ENCODE measurements at places on chromosomes 3 and 15.
A peak's percentile ranks its signal among the peaks of the same experiment; 100 is the strongest.

GRCh38 chr3:170154084-170154483 is 27.4 kb downstream of the PHC3 start:
- no peak for DNase-seq

- DNase-seq: peak; percentile 39
These were observed 372.3 kb upstream of the IL12A start for GRCh38 chr3:159616234-159616825.

DNA sequence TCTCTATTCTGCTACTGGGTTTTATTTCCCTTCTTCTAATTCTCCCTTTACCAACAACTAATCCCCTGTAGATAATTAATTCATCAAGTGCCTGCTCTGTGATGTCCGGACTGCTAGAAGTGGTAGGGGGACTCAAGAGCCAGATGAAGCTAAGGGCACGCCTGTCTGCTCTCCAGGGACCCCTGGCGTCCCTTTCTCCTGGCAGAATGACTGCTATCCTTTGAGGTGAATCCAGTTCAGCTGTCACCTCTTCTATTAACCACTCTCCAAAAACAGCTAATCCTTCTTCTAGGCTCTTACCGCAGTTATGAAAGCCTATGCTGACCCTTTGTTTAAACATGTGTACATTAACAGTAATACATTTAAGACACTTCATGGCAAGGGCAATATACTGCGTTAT is 1.4 kb upstream of the CHRNA7 start:
- DNase-seq: no peak

DNA sequence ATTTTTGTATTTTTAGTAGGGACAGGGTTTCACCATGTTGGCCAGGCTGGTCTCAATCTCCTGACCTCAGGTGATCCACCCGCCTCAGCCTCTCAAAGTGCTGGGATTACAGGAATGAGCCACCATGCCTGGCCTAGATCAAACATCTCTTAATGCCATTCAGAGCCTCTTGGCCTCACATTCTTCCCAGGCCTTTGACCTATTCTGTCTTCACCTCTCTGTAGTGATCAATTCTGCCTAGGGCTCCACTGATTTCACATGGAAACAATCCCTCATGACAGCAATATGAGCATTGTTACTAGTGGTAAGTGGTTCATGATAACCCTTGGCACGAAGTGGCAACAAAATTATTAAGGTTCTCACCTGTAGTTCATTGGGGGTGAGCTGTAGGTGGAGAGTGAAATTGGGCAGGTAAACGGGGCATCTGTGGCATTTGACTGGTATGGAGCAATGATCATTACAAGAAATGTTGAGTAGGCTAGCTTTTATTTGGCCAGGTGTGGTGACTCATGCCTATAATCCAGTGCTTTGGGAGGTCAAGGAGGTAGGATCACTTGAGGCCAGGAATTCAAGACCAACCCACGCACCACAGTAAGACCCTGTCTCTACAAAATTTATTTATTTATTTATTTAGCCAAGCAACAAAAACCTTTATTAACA is 4.8 kb upstream of the ARPIN start:
- DNase-seq: no peak

DNA sequence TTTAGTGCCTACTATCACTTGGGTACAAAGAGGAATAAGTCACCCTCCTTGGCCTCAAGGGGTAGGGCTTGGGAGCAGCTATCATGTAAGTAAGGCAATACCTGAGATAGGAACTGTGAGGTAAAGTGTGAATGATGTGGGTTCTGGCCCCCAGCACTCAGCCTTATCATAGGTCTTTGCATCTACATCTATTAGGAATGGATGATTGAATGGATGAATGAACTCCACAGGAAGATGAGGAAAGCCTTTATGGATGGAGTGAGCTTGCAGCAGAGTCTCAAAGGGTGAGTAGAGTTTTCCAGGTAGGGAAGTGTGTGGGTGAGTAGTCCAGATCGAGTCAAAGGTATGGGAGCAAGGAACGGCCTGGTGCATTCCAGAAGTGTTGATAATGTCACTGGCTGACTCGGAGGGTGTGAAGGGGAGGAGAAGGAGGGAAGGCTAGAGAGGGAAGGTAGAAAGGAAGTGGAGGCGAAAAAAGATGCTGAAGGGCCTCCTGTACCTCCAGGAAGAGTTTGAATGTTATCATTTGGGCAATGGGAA is 13.1 kb upstream of the ABHD2 start:
- peak; percentile 81 for DNase-seq

DNA sequence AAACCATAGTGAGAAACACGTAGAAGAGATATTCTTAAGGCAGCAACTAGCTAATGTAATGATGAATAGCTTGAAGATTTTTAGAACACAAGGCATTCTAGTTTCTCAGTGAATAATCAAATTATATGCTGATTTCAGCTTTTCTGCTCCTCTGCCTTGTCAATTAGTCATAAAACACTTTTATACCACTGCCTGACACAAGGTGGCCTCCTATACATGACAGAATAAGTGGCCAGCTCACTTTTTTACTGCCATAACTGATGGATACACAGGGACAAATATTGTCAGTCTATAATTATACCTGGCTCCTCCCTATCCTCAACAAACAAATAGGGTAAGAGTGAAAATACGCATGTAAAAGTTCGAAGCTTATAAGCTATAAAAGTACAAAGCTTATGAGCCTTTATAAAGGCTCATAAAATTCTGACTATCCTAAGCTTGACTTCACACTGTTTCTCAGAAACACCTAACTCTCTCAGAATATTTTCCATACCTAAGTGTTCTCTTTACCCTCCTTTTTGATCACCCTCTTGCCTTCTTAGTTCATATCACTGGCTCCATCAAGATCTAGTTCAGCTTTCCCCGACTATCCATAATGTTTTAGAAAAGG is 81.6 kb downstream of the HERC1 start:
- DNase-seq: peak; percentile 40
